ENCODE measurements at places on chromosomes 5 and 9.

GRCh38 chr5:12522116-12522515 is 617.9 kb upstream of the CTNND2 start:
- no peak for DNase-seq

- DNase-seq, result no peak
Measured at GRCh38 chr5:167578977-167579692, 712.3 kb upstream of the WWC1 start.

DNA sequence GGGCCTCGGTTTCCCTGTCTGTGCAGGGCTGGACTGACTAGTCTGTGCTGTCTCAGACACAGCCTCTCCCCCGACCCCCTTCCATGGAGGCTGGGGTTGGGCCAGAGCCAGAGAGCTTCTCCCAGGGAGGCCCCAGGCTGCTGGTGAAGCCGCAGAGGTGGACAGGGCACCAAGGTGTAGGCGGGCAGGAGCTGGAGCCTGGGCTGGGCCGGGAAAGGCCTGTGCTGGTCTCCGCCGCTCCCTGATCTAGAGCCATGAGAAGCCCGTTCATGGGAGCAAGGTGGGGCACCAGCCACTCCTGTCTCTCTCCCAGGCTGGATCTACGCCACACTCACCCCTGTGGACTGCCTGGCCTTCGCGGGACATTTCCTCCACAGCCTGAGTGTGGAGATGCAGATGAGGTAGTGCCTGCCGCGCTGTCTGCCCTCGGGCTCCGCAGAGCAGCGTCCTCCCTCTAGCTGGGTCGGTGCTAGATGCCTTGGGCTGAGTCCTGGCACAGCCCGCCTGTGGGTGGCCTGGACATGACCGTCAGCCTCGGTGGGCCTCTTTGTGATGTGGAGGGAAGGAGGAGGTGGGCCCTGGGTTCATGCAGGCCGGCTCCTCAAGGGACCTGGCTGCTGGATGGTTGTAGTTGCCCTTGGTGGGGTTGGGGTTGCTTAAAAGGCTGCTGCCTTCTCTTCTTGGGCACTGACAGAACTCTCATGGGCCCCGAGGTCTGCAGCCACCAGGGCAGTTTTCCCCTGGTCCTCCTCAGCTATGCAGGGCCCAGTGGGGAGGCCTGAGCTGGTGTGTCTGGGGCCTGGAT is 79.4 kb downstream of the PHF2 start:
- no peak for DNase-seq

- no peak for DNase-seq
Measured at GRCh38 chr9:124392871-124393460, 22.3 kb downstream of the PSMB7 start.

GRCh38 chr9:90805006-90805996 is 3.7 kb downstream of the SYK start:
- DNase-seq, result no peak

- DNase-seq, result no peak
Measured at GRCh38 chr5:10621832-10622231, 58.0 kb downstream of the ANKRD33B start.

DNA sequence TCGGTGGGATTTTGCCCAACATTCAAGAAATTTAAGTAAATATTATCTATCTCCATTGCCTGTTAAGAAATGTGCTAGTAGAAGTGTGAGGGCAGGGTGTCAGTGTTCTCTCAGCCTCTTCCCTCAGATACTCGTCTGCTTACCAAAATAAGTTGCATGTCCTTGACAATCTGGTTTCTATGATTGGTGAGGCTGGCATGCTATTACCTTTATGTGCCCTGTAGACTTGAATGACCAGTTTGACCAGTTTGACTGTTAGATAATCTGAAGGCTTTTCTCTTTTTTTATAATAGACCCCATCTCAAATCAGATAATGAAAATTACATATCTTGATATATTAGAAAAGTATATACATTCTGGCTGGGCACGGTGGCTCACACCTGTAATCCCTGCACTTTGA is 348 bp downstream of the CATSPER3 start:
- no peak for DNase-seq

- no peak for DNase-seq
Measured at GRCh38 chr9:126470241-126470993, 143.3 kb upstream of the LMX1B start.

- DNase-seq, result no peak
Measured at GRCh38 chr9:86983249-86983619, 35.9 kb upstream of the GAS1 start.

- DNase-seq, result no peak
Measured at GRCh38 chr5:67897980-67898379, 317.6 kb upstream of the PIK3R1 start.

- peak; percentile 87 for DNase-seq
Measured at GRCh38 chr5:163504079-163504931, 1.1 kb upstream of the MAT2B start.
